ENCODE measurements at places on chromosomes 2 and 18.

- no peak for DNase-seq
- H3K27me3 ChIP-seq: peaks cover 4% of the 10 kb centered on the region
- peak overlapping the region; percentile 66 for H3K4me3 ChIP-seq
- H3K27ac ChIP-seq: no peak overlapping the region
Measured at GRCh38 chr18:39840856-39841481, 2114.1 kb upstream of the PIK3C3 start.

DNA sequence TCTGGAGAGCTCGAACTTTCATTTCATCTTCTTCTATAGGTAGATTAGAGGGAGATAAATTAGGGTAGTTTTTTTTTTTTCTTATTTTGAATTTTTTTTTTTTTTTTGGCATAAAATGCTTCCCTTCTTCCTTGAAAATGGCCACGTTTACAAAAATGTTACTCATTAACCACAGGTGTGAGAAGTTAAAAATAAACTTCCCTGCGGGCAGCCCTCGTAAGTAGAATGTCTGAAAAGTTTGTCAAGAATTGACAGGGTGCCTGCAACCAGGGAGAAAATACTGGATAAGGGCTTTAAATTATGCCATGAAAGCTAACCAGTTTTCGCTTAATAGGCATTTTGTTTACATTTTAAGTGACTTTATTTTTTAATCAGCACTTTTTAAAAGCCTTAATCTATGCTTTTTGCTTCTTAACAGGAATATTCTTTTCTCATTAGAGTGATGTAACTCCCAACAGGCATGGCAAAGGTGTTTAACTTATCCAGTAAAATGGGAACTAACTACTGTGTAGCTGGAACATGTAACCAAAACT is 4.2 kb upstream of the FN1 start:
- no peak overlapping the region for H3K4me3 ChIP-seq
- H3K36me3 ChIP-seq: no peaks in the 10 kb centered on the region
- no peaks in the 10 kb centered on the region for H3K27me3 ChIP-seq
- H3K4me1 ChIP-seq: no peaks in the 10 kb centered on the region
- H3K27ac ChIP-seq: no peak overlapping the region

DNA sequence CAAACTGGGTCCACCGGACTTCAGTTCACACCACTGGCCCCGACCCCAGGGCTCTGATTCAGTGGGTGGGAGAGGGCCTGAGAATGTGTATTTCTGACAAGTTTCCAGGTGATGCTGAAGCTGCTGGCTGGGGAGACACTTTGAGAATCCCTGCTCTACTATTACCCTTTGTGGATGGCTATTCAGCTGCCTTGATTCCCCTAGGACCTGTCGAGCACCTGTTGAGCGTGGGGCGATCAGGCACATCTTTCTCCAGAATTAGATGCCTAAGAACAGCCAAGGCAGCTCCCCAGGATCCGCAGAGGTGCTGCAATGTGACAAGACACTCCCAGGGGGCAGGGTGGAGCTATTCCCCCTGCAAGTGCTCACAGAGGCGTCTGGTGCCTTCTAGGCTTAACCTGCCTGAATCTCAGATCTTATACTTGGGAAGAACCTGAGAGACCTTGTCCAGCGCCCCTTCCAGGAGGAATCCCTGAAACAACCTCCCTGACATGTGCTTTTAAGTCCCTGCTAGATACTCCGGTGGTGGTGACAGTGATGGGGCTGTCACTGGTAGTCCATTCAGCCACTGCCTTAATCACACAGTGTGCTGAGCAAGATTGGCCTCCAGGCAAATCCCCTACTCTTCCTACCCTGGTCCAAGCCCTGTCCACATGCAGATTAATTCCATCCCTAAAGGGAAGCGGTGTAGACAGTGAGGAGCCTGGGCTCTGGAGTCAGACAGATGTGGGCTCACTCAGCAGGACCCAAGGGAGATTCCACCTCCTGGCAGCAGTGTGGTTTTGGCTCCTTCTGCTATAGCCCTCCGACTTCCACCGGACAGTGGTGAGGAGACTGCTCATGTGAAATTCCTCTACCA is 43.4 kb upstream of the OTOF start:
- no peak for DNase-seq
- H3K4me1 ChIP-seq: no peaks in the 10 kb centered on the region

GRCh38 chr2:128410035-128410757 is 91.5 kb upstream of the HS6ST1 start:
- H3K27me3 ChIP-seq: no peaks in the 10 kb centered on the region
- no peak overlapping the region for H3K4me3 ChIP-seq
- DNase-seq: no peak
- no peak overlapping the region for H3K27ac ChIP-seq
- peaks cover 10% of the 10 kb centered on the region for H3K4me1 ChIP-seq
- H3K36me3 ChIP-seq: no peaks in the 10 kb centered on the region

DNA sequence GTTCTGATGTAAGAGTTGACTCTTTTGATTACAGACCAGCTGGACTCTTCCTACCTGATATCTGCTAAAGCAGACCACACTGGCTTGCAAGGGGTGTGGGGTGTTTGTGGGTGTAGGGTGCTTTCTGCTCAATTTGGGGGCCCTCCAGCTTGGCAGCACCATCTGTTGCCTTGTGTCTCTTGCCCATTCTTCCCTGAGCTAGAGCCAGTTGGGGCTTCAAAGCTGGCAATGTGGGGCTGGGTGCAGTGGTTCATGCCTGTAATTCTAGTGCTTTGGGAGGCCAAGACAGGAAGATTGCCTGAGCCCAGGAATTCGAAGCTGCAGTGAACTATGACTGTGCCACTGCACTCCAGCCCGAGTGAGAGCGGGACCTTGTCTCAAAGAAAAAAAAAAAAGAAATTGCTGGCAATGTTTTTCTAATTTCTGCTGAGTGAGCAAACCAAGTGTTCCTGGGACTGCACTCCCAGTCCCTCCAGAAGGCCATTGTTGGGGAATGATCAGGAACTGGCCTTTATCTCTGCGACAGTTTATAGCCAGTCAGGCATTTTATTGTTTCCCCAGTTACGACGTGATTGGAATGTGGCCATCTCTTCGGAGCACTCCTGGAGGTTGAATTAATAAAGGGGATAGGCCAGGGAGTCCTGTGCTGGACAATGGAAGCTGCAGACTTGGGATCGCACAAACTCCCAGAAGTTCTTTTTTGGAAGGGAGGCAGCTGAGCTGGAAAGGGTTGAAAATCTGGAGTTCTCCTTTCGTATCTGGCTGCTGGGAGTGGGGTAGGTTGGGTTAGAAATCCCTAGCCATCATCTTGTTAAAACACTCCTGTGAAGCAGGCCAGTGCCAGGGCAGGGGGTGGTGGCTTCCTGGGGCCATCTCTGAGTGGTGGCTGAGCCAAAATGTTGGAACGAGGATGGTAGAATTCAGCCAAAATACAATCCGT is 57.2 kb downstream of the LIPG start:
- H3K36me3 ChIP-seq: no peaks in the 10 kb centered on the region
- no peak for DNase-seq
- H3K4me3 ChIP-seq: no peak overlapping the region
- H3K27ac ChIP-seq: no peak overlapping the region

DNA sequence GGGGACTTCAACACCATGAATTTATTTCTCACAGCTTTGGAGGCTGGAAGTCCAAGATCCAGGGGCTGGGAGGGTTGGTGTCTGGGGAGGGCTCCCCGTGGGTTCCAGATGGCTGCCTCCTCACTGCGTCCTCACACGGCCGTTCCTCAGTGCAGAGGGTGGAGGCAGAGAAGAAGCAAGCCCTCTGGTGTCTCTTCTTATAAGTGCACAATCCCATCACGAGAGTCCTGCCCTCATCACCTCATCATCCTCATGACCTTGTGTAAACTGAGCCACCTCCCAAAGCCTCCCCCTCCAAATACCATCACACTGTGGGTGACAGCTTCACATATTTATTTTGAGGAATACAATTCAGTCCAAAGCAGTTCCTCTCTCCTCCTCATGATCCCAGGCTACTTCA is 26.3 kb downstream of the TMEM163 start:
- no peaks in the 10 kb centered on the region for H3K36me3 ChIP-seq
- H3K27ac ChIP-seq: no peak overlapping the region
- H3K27me3 ChIP-seq: no peaks in the 10 kb centered on the region
- no peak overlapping the region for H3K4me3 ChIP-seq

DNA sequence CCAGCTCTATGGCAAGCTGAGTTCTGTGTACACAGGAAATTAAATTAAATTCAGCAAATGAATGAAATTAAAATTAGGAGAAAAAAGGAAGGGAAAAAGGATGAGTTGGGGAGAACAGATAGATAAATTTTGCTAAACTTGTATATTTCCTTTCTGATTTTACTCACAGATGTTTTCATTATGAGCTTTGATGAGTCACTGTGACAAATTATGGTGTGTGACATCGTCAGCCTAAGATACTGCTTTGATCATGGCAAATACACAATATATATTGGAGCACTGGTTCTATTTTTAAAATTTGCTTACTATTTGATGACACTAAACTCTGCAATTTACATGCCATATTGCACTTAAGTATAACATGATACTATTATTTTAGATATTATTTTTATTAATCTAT is 464.6 kb upstream of the SPHKAP start:
- H3K27me3 ChIP-seq: no peaks in the 10 kb centered on the region
- H3K4me3 ChIP-seq: no peak overlapping the region
- no peak overlapping the region for H3K27ac ChIP-seq
- no peaks in the 10 kb centered on the region for H3K36me3 ChIP-seq
- H3K4me1 ChIP-seq: no peaks in the 10 kb centered on the region

GRCh38 chr2:216650626-216651257 is 17.5 kb downstream of the IGFBP2 start:
- no peaks in the 10 kb centered on the region for H3K36me3 ChIP-seq
- peaks cover 1% of the 10 kb centered on the region for H3K27me3 ChIP-seq
- H3K4me3 ChIP-seq: no peak overlapping the region
- H3K4me1 ChIP-seq: peaks cover 29% of the 10 kb centered on the region
- DNase-seq: no peak

- H3K36me3 ChIP-seq: no peaks in the 10 kb centered on the region
- H3K4me3 ChIP-seq: no peak overlapping the region
- no peak overlapping the region for H3K27ac ChIP-seq
- DNase-seq: no peak
- peaks cover 1% of the 10 kb centered on the region for H3K27me3 ChIP-seq
- no peaks in the 10 kb centered on the region for H3K4me1 ChIP-seq
Measured at GRCh38 chr2:29374823-29375222, 259.6 kb downstream of the CLIP4 start.

GRCh38 chr2:98912221-98912851 is 23.7 kb downstream of the CRACDL start:
- no peak overlapping the region for H3K27ac ChIP-seq
- peaks cover 4% of the 10 kb centered on the region for H3K27me3 ChIP-seq
- no peaks in the 10 kb centered on the region for H3K36me3 ChIP-seq
- no peak overlapping the region for H3K4me3 ChIP-seq
- DNase-seq: peak; percentile 89

GRCh38 chr2:234583331-234583730 is 86.5 kb upstream of the ARL4C start:
- H3K36me3 ChIP-seq: no peaks in the 10 kb centered on the region
- H3K4me1 ChIP-seq: peaks cover 3% of the 10 kb centered on the region
- DNase-seq: no peak
- H3K27me3 ChIP-seq: 0 out of 2 replicates have a peak, but pooled peaks cover 2% of the 10 kb centered on the region

GRCh38 chr2:42435628-42436027 is 58.2 kb downstream of the KCNG3 start:
- H3K27ac ChIP-seq: no peak overlapping the region
- no peaks in the 10 kb centered on the region for H3K36me3 ChIP-seq
- H3K4me1 ChIP-seq: no peaks in the 10 kb centered on the region

DNA sequence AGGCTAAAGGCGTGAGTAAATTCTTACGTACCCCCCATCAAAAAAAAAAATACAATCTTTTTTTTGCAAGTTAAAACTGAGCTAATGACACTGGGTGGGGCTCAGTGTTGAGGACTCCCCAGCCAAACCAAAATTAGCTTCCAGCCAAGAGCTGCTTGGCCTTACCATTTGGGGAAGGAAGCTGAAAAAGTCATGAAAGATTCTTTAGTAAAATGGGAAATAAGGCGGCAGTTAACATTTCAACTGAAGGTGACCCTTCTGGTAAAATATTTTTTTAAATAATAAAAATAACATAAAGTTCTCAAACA is 16.4 kb downstream of the SMAD7 start:
- H3K27me3 ChIP-seq: no peaks in the 10 kb centered on the region
- H3K4me1 ChIP-seq: peaks cover 61% of the 10 kb centered on the region
- DNase-seq: no peak
- H3K36me3 ChIP-seq: peaks cover 14% of the 10 kb centered on the region
- H3K27ac ChIP-seq: peak overlapping the region; percentile 56

DNA sequence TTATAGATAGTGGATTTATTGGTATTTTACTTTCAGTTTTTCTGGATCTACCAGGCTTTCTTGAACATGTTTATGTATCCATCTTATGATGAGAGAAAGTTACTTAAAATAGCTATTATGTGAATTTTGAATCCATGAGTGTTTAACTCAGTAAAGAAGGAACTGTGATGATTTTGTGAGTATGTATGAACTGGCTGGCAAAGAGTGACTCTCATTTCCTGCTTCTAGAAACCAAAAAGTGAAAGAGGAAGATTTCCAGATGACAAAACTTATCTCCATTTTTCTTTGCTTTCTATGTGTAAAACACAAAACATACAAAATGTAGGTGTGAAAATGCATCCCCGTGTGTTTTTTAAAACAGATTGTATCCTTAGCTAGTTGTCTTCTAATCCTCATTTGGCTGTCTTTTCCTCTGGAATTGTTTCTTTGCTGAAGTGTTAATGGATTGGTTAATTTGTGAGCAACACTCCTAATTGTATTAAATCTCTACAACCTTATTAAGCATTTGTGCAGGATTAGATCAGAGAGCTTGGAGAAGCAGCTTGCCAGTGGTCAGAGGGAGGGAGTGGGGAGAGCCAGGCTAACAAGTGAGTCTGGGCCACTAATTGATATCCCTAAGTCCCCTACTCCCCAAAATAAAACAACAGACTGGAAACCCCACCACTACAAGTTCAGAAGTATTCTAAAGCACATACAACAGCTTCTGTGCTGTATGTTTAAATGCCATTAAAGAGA is 23.9 kb downstream of the PTPRM start:
- peak; percentile 52 for DNase-seq
- peaks cover 2% of the 10 kb centered on the region for H3K4me1 ChIP-seq
- H3K4me3 ChIP-seq: no peak overlapping the region
- no peaks in the 10 kb centered on the region for H3K36me3 ChIP-seq
- H3K27me3 ChIP-seq: no peaks in the 10 kb centered on the region

GRCh38 chr2:218963601-218964000 is 4.1 kb downstream of the CDK5R2 start:
- DNase-seq: no peak
- H3K36me3 ChIP-seq: no peaks in the 10 kb centered on the region
- H3K4me3 ChIP-seq: no peak overlapping the region
- H3K4me1 ChIP-seq: no peaks in the 10 kb centered on the region
- H3K27me3 ChIP-seq: peaks cover 47% of the 10 kb centered on the region

DNA sequence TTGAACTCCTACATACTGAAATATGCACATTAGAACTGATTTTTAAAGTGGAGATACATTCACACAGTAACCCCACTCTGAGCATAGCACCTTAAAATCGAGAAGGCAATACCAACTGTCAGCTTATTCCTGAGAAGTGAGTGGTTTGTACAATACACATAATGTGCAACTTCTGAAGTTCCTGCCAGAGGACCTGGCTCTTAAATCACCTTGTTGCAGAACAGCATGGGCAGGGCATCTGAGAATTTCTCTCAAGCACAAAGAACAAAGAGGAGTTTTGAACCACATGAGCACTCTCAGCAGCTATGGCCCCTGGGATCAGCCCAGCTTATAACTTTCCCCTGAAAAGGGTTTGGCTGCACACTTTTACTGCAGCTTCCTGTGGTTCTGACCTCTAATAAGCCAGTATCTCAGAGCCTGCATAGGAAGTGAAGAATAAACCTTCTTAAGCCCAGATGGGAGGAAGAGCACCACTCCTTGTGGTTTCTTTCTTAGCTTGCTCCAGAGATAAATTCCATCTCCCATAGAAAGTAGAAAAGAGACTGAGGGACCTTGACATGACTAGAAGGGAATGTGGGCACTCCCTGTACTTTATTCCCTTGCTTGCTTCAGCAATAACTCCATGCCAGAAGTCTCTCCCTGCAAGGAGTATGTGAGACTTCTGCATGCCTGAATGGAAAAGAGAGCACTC is 862.3 kb downstream of the SUCLG1 start:
- no peaks in the 10 kb centered on the region for H3K4me1 ChIP-seq
- no peak overlapping the region for H3K27ac ChIP-seq
- H3K4me3 ChIP-seq: no peak overlapping the region
- no peaks in the 10 kb centered on the region for H3K36me3 ChIP-seq
- H3K27me3 ChIP-seq: no peaks in the 10 kb centered on the region

Measured in IMR-90 (cell line).